SJSA1 (cell line): ENCODE measurements at places on chromosomes 2 and 18. TPM values are rescaled to one million over a fixed set of nuclear protein-coding genes. Genes with fewer than 3 reads are reported as not detected.

The SPC25 gene
- 53.0 and 64.8 TPM in 2 replicates for total RNA-seq

The CCDC102B gene
- total RNA-seq, result 0.53 and 1.5 TPM in 2 replicates

The UPP2 gene
- total RNA-seq, result not detected in 2 replicates

The UGT1A10 gene
- total RNA-seq, result not detected in 2 replicates

The LRRTM4 gene
- not detected in 2 replicates for total RNA-seq

The EPHA4 gene
- 1.3 and 2.7 TPM in 2 replicates for total RNA-seq

The LYG1 gene
- total RNA-seq, result 0.37 TPM in 1 of 2 replicates, not detected in the other

DNA sequence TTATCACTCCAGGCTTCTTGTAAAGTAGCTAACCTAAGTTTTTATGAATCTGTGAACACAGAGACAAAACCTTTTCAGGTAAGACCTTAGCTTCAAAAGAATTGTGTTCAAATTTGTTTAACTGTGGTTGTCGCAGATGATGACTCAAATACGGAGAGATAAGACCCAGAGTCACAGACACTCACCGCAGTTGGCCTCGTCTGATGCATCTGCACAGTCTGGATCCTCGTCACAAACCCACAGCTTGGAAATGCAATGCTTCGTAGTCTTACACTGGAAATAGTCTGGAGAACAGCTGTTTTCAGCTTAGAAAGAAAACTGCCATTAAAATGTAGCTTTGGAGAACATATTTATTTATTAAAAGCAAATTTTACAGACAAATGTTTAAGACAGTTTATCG is 1662.1 kb upstream of the NXPH2 start:
- DNase-seq, result no peak

DNA sequence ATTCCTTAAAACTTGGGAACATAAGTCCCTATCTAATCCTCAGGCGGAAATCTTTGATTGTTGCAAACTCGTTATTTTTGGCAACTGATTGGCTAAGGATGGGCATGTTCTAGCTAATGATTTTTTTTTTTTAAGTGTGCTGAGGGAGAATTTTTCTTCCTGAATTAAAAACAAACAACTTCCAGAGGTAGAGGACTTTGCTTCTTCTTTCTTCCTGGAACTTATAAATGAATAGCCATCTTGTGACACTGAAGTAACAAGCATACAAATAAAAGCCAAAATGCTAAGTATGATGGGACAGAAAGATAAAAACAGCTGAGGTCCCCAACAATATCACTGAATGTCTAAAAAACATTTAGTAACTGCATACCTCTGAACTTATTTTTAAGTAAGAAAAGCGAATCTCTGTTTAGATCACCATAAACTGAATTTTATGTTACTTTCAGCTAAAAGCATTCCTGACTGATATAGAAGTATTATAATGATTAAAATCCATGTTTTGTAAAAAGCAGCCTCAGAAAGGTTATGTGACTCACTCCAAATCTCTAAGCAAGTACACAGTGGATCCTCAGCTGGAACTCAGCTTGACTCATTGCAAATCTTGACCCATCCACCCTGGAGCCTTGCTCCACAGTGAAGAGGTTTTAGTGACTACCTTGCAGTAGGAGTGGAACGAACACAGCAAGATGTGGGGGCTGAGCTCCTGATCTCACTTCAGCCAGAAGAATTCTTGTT is 344.4 kb downstream of the CLIP4 start:
- DNase-seq, result no peak

GRCh38 chr2:142769761-142770160 is 107.7 kb upstream of the KYNU start:
- no peak for DNase-seq

DNA sequence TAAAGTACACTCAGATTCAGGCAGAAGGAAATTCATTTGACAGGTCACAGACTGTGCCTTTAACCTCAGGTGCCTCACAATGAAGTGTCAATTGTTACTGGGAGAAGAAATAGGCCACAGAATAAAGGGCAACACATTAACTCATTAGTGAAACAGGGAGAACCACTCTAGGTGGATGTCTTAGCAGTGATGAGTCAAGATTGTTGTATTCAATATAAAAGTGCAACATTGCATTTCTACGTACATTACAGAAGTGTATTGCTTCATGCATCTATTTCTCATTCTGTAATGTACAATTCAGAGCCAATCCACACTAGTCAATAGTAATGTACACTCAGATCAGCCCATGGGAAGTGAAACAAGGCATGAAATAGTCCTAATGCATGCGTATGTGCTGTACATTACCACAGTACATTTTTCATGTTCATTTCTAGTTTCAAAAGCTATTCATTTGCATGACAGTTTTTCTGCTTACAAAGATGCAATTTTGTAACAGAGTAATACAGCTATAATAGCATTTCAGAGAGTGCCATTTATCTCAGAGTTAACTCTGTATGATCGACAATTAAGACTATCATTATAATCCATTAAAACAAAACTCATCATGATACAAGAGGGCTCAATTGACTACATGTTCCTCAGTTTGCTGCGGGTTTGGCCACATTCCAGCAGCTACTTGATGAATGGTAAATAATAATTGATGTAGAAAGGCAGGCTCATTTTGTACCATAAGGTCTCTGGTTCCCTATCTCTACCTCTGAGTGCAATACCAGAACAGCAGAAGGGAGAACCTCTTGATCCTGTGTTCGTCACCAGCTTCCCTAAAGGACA is 12.2 kb upstream of the ARL5A start:
- no peak for DNase-seq

- DNase-seq, result no peak
Observed at GRCh38 chr2:55157474-55157884, 74.6 kb downstream of the CLHC1 start.

- no peak for DNase-seq
Observed at GRCh38 chr2:186913870-186914269, 64.9 kb upstream of the ZSWIM2 start.

GRCh38 chr2:59425247-59425646 is 1128.2 kb downstream of the BCL11A start:
- DNase-seq, result no peak

- peak; percentile 39 for DNase-seq
Observed at GRCh38 chr2:953975-954686, 3.5 kb downstream of the SNTG2 start.

DNA sequence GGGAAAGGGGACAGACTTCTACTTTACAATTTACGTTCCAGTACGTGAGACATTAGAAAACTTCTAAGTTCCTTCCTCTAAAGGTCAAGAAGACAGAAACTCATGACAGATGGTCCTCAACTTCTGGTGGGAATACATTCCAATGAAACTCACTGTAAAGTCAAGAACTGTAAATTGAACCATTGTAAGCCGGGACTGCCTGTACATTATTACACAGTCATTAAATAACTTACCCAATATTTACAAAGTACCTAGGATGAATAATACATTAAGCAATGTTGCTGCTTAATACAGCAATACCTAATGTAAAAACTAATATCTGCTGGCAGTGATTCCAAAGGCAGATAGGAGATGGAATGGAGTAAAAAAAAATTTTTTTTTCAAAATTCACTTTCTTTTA is 51.9 kb downstream of the CDH2 start:
- no peak for DNase-seq

DNA sequence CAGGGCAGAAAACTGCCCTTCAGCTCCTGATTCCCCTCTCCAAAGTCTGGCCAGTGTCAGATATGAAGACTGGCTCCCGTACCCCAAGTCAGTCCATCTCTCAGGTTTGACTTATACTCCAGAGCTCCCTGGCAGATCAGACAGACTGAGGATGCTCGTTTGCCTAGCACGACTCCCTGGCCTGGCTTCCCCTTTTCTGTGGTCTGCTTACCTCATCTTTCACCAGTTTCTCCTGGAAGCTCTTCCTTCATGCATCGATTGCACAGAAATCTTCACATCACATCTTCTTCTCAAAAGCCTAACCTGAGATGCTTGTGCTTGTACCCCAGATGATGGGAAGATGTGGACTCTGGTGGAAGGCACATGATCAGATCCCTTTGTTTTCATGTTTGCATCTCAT is 387.9 kb upstream of the POU3F3 start:
- no peak for DNase-seq

GRCh38 chr18:48140731-48141130 is 210.3 kb upstream of the SMAD2 start:
- no peak for DNase-seq

- DNase-seq, result no peak
Observed at GRCh38 chr2:25131567-25132298, 36.6 kb downstream of the POMC start.

DNA sequence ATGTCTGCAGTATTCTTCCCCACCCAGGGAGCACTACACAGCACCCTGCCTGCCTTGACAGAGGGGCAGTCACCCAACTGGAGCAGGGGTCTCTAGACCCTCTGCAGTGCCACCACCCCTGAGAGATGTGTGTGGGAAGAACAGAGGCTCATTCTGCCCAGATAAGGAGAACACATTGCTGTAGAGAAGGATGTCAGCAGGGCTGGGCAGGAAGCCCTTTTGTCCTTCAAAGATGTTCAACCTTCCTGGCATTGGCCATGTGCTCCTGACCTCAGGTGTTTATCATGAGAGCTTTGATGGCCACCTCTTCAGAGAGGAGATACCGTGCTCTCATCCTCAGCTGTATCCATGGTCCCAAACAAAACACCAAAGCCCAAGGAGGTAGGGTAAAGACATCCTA is 4.6 kb upstream of the TEX51 start:
- DNase-seq, result no peak

DNA sequence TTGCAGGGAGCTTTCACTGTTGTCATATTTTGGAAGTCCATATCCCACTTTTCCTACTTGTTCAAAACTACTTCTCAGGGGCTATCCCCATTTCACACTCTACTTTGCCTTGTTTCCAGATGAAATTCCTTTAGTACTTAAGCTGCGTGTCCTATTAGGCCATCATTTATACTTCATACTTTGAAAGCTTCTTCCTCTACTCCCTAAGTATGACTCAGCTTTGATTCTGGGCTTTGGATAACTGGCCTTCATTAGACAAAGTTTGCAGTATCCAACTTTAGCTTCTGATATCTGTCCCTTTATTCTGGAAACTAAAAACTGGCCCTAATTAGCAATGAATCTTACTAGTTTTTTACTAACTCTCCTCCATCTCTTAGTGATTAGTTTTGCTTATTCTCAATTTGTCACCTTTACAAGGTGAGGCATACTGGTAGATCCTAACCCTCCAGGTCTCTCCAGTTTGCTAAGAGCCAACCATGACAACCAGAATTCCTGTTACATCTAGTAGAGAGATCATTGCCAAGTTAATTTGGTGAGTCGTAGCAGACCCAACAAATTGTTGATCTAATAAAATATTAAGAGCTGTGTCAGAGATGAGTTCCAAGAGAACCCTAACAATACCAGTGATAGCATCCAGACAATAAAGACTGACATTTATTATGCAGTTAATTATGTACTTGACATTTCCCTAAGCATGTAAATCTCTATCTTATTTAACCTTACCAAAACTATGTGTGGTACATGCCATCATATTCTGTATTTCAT is 31.2 kb upstream of the ITGAV start:
- no peak for DNase-seq

DNA sequence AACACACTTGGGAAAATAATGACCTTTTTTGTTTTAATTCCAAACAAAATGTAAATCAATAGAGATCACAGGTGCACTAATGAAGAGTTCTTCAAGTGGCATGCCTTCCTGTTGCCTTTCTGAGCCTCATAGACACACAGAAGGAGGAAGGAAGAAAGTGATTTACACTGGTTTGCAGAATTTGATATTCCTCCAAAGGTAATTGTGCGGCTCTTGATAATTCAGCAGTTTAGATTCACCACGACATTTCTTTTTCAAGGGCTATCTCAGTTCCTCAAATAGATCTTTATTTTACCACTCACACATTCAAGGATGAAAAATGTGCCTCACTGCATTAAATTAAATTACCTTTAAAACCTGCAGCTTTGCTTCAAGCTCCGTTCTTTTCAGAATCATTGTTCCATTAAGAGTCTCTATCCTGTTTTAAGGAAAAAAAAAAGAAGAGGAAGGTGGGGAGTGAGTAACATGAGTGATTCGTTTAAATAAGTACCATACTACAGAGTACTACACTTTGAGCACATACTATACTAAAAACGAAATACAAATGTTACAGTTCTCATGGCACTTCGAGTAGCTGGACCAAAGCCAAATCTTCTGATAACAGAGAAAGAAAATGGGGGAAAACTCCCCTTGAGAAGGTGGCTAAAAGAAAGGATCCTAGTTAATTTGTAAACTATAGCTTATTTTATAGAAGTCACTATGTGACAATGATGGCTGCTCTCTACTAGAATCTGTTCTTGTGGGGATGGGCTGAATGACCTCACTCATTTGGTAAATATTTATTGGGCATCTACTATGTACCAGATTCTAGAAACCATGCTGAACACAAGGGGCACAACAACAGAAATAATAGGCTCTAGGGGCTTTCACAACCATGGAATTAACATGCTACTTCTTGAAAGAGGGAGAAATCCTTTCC is 16.6 kb downstream of the CYTIP start:
- DNase-seq, result no peak

DNA sequence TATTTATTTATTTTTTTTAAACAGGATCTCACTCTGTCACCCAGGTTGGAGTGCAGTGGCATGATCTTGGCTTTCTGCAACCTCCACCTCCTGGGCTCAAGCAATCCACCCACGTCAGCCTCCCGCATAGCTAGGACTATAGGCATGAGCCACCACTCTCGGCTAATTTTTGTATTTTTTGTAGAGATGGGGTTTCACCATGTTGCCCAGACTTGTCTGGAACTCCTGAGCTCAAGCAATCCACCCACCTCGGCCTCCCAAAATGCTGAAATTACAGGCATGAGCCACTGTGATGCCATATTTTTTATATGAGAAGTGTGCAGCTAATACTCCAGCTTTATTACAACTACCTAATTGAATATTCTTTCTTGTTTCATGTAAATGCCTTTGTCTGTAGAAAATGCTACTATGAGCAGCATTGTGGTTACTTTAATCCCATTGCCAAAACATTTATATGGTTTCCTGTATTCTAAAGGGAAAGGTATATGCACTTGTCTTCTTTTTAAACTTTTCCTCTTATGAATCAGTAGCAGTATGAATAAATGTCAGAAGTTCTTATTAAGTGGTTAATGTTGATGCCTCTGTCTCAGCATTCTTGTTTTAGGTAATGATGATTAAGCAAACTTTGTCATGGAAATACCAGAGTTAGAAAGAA is 9.5 kb upstream of the BCL2L11 start:
- DNase-seq, result no peak

- peak; percentile 64 for DNase-seq
Observed at GRCh38 chr2:234165421-234165820, 114.9 kb downstream of the SPP2 start.

DNA sequence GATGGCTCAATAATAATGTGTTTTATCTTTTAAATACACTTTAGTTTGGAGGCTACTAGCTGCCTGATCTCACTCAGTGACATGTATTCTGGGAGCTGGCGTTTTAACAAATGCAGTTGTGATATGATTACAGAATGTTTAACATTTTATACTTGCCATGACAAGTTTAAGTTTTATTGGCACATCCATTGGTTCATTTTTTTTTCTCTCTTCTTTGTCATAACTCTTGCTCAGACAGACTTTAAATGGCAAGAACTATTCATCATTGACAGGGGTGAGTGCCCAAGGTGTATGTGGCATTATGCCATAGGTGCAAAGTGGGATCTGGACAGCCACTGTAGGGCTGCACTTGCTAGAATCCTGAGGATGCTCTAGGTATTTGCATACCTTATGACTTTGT is 72.1 kb upstream of the MYL1 start:
- no peak for DNase-seq

GRCh38 chr2:239717319-239717675 is 307.8 kb downstream of the NDUFA10 start:
- no peak for DNase-seq

- DNase-seq, result peak; percentile 55
Observed at GRCh38 chr2:230738391-230738811, 25.8 kb downstream of the CAB39 start.
